ENCODE measurements at places on chromosomes 12 and 14.

DNA sequence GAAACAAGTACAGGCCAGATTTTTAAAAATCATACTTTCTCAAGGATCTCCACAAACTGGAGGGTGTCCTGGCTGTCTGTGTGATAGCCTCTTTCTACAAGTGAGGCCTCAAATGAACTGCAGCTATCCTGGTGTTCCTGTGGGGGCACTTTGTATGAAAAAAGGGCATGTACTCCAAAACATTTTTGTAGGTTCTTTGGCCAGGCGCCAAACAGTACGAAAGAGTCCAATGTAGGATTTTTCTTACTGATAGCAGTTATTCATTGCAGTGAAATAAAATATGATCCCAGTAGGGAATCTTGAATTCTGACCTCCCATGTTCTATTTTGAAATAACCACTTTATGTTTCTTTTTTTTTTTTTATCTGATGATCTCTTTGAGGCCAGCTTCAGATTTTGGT lies 381.7 kb downstream of the PAWR start:
- DNase-seq: no peak

DNA sequence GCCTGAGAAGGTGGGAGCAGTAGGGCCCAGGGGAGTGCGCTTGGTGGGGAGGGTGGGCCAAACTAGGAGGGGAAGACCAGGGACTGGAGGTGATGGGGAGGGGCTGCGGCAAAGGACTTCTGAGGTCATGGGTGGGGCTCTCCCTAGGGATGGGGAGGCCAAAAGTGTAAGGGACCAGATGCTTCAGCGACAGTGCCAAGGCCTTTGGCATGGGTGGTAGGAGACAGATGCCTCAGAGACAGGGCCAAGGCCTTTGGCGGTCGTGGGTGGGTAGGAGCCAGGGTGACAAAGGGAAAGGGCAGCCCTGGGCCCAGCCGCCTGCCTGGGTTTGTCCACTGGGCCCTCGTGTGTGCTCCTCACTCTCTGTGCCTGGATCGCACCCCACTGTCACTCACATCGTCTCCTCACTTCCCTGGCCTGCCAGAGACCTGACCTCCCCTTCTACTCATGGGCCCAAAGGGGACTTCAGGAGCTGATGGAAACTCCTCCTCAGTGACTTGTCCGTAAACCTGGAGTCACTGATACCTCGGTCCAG lies 13.2 kb upstream of the RABGGTA start:
- no peak for DNase-seq

DNA sequence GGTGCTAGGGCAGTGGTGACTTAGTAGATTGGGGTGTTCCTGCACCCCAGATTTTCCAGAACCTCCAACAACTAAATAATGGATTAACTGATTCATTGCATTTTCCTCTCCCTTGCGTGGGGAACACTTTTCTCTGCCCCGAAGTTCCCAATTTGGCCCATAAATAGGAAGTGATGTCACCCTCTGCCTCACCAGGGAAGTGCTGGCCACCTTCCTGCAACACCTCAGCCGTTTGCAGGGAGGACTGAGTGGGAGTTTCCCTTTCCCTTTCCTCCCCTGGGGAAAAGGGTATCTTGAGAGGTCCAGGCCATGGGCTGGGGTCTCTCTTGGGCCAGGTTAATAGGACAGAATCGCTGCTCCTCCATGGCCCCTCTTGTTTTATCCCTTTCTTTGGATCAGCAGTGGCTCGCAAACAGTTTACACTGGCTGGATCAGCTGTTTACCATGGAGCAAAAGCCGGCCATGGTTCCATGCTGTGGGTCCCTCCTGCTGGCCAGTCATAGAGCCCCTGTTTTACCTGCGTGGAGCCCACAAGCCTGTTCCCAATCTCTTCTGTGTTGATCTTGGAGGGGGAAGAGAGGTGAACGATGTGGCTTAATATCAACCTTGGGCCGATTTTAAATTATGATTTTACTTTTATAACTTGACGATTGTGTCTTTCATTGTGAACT lies 91.6 kb upstream of the VRK1 start:
- DNase-seq: peak; percentile 7

DNA sequence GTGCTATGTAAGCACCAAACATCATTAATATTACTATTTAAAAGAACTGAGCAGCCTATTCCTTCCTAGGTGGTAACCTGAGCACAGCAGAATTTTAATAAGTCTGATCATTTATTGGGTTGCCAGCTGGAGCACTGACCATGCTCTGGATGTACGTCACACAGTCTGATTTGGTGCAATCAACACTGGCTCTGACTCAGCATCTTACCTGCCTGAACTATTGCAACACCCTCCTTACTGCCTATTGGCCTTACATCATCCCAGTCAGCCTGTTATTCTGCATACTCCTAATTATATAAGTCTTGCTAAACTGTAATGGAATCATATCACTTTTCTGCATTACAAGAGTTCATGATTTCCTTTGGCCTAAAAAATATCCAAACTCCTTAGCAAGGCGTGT lies 149.7 kb downstream of the PTPRO start:
- no peak for DNase-seq

DNA sequence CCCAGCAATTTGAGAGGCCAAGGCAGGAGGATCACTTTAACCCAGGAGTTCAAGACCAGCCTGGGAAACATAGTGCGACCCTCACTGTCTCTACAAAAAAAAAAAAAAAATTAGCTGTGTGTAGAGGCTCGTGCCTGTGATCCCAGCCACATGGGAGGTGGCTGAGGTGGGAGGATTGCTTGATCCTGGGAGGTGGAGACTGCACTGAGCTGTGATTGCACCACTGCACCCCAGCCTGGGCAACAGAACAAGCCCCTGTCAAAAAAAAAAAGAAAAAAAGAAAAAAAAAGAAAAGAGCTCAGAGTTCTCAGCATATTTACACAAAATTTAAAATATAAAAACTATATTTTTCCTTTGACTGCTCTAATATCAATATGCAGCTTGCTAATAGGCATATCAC lies 260.8 kb downstream of the SYT1 start:
- DNase-seq: no peak

GRCh38 chr14:24259282-24260025 lies 3.5 kb downstream of the TGM1 start:
- DNase-seq: no peak

DNA sequence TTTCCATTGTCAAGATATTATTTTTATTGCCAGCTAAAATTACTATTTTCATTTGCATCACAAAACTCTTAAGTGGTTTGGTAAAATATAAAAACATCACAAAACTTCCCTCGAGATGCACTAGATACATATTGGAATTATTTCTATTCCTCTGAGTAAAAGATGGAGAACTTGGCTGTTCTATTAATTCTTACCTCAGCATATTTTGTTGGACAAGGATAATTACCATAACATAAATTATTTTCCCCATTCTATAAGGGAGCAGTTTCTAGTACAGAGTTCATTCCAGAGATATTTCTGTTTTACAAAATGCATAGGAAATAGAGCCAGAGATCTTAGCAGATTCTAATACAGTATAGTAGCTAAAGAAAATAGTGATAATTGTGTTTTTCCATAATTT lies 42.6 kb upstream of the PTHLH start:
- no peak for DNase-seq

- DNase-seq: no peak
These were observed 67.9 kb upstream of the BEGAIN start for GRCh38 chr14:100654814-100655740.

DNA sequence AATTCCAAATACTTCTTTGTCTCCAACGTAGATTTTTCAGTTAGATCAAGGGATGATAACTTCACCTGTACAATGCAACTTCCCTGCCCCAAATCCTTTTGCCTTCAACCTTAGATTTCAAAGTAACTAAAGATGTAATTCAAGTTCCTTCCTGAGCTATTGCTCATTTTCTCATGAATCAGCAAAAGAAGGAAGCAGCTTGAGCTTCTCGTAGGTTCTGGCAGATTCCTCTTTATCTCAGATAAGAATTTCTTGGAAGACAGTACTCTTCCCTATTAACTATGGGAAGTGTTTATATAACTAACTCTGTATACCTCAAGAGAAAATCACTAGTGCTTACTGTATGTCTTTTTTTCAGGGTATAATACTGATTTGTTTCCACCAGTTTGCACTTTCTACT lies 203.8 kb downstream of the RASSF9 start:
- no peak for DNase-seq

DNA sequence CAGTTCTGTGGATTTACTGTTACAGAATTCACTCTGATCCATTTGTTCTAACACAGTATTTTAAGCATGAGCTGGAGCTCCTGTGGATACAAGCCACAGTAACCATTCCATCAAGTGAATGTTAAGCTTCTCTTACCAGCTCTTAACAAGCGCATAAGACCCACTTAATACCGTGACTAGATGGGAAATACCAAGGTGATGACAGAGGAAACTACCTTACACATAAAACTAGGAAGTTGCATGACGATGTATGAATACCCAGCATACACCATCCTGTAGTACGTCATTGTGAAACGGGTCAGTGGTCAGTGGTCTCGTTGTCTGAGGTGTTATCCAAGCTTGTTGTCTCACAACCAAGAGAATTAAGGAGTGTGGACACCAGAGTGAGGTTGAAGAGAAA lies 2.0 kb upstream of the GALC start:
- no peak for DNase-seq

DNA sequence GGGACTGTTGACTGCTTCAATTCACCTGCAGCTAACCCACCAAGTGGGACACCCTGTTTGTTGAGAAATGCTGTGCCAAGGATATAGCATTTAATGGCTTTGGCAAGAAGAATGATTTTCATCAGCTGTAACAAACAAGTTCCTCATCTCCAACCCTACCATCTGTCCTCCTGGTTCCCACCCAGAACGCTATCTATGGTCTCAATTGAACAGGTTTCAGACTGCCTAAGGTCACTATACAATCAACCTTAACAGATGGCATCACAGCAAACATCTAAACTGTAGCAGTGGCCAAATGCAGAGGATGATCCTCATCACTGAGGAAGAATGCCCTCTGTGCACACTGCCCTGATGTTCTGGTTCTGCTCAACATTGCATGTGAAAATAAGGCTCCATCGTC lies 546.2 kb upstream of the FOXG1 start:
- no peak for DNase-seq

- peak; percentile 18 for DNase-seq
These were observed 2.2 kb upstream of the ATXN3 start for GRCh38 chr14:92108345-92109254.

DNA sequence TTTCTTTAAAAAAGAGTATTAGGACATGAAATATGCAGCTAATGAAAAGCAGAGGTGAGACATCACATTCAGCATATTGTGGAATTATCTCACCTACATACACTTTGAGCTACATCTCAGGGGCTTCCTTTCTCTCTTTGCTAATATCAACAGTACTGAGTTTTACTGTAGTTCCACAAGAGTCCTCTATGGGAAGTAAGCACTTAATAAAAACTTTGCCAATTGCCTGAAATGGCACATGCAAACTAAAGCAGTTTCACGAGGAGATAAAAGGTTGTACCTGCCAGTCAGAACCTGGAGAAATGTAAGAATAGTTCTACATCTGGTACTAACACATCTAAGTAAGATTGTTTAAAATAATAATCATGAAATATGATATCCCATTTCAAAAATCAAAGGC lies 73.5 kb upstream of the GPHB5 start:
- no peak for DNase-seq

DNA sequence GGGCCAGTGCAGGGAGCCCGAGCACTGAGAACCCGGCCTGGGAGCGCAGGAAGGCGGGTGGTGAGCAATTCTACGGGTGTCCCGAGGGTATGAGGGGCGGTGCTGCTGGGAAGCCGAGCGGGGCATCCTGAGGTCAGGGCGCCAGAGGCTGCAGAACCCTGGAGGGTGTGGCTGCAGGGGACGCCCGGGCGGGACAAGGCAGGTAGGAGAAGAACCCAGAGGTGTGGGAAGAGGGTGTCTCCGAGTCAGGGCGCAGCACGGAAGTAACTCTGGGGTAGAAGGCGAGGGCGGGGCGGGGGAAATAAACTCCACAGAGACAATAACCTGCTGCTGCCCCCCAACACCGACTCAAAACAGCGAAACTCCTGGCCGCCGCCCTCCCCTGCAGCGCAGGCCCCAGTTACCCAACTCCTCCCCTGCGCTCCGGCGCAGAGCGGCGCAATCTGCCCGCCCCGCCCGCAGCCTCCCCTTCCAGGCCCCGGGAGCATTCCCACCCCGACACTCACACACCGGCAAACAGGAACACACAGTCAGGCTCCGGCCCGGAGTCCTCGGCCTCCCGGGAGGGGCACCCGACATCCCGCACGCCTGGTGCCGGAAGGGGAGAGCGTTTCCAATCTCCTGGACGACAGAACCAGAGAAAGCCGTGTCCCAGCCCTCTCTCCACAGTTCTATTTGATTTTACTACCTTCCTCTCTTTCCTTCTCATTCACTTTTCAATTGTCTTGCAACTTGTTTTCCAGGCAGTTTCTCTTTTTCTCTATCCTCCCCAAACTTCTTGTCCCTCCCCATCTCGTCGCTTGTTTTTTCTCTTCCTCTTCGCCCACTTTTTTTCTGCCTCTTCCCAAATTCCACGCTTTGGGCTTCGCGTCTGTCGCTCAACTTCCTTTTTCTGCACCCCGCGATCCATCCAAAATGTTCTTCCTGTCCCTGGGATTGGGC lies 2.4 kb downstream of the HRK start:
- DNase-seq: peak; percentile 39

DNA sequence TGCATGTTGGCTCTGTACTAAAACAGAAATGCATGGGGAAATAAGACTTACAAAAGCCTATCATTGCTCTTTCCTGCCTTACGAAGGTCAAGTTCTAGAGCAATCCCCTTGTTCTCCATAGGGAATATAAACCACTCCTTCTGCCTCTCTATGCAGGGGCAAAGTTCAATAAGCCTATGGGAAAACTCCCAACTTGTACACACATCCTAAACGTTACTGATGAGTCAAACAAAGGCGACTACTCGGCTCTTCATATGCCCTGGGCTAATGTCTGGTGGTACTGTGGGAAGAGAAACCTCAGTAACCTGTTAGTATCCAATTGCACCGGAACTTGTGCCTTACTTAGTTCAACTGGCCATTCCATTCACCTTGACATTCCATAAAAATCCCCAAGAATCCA lies 32.7 kb downstream of the PRMT8 start:
- DNase-seq: no peak

DNA sequence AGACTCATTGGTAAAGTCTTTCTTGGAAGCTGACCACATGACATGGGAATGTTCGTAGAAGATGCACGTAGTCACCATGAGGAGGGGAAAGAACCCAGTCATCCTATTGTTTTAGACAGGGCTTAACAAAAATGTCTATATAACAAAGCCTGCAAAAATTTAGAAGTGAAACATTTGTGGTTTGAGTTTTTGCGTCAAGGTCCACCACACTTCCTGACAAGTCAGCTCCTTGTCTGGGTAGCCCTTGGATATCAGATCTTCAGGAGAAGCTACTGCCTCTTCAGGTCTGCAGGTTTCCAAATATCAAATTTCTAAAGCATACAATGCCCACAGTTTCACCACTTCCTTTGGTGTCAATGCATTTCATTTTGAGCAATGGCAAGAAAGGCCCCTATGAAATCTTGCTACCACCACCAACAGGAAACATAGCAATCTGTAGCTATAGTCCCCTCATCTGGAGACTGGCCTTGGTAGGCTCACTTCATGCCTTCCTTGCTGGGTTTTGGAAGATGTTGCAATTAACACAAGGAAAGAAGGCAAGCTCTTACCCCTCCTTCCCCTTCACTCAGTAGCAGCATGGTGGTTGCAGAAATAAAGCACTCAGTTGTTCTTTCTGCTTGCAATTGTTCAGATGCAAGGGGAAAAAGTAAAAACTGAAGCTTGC lies 235.2 kb downstream of the PCNX1 start:
- DNase-seq: peak; percentile 95

- DNase-seq: peak; percentile 89
These were observed 37.1 kb upstream of the FOXJ2 start for GRCh38 chr12:7995266-7995963.
